IPS DF 6.9 (cell line): ENCODE measurements at places on chromosomes 4 and X.

DNA sequence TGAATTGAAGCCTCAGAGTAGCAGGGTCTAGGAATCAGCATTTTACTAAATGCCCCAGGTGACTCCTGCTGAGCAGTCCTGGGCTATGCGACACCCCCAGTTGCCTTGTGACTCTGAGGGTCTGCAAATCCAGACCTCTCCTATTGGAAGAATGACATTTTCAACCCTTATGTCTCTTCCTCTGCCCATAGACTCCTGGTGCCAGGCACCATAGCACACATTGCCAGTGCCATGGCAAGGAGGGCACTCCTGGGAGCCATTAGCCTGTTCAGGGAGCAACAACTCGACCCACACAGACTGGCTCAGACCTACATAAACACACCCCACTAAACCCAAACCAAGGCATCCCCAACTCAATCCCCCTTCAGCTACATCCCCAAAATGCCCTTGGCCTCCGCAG is 3.7 kb upstream of the JAKMIP1 start:
- DNase-seq: no peak

DNA sequence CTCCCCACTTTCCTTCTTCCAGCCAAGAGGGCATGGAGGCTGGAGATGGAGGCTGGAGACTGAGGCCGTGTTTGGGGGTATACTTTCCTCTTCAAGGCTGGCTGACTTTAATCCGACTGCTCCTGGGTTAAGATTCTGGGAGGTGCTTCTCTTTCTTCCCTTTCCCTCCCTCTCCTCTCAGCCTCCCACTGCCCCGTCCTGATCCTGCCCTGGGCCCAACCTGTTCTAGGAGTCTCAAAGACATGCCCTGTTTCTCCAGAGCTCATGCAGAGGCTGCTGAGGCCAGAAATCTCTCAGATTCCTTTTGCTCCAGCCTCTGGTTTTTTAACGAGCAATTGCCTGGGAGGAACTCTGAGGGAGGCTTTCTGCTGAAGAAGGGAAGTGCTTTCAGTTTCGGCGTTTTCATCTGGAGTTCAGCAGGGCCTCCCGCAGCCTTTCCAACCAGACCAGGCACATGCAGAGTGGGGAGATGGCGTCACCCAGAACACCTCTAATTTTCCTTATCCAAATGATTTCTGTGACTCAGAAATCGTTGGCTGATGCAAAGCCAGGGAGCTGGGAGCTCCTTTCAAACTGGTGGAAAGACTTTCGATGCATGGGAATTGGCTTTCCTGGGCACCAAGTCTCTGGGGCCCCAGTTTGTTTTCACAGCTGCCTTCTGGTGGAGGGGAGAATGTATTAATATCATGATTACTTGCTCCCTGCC is 34.5 kb upstream of the FAM9C start:
- DNase-seq: no peak

DNA sequence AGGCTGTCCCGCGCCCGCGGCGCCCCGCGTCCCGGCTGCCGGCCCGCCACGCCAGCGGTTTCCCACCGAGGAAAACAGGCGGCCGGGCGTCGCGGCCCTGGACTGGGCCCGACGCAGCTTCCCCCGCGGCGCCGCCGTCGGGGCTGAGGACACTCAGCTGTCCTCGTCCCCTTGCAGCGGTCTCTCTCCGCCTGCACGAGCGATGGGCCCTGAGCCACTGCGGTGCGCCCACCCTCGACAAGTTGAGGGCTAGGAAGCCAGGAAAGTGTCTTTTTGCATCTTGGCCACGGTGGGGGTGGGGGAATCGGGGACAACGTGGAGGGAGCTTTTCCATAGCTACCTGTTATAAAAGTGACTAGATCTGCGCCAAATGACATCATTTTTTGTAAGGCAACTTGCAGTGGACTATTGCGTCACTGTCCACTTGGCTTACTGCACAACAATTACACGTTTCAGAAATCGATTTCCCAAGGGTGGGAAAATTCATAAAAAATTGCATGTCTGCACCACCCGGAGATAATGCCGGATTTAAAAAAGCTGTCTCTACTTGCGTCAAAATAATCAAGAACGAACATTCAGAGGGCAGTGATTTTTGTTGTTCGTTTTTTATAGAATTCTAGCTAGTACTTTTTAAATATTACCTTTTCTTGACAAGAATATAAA is 1.1 kb downstream of the KLHL15 start:
- DNase-seq: no peak

- DNase-seq: no peak
Measured at GRCh38 chr4:107153228-107153627, 117.1 kb upstream of the DKK2 start.

- DNase-seq: no peak
Measured at GRCh38 chr4:53480909-53481308, 103.5 kb downstream of the FIP1L1 start.

DNA sequence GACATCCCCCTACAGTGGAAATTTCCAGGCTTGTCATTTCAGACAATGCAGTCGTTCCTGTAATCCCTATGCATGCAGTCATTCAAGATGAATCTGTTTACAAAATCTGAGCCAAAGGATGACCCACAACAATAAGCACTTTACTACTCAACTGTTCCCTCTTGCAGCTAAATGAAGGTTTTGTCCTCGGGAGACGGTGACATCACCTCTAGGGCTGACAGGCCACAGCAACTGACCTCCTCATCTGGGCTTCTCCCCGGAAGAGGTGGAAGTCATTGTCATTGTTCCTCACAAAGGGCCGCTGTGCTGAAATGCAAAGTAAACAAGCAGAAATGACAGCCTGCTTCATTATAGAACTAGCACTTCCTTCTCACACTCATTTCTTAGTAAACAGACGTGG is 29.2 kb downstream of the CLRN2 start:
- no peak for DNase-seq

- no peak for DNase-seq
Measured at GRCh38 chr4:6322761-6323566, 53.3 kb downstream of the WFS1 start.

- no peak for DNase-seq
Measured at GRCh38 chr4:181331214-181331613, 912.0 kb upstream of the TENM3 start.

DNA sequence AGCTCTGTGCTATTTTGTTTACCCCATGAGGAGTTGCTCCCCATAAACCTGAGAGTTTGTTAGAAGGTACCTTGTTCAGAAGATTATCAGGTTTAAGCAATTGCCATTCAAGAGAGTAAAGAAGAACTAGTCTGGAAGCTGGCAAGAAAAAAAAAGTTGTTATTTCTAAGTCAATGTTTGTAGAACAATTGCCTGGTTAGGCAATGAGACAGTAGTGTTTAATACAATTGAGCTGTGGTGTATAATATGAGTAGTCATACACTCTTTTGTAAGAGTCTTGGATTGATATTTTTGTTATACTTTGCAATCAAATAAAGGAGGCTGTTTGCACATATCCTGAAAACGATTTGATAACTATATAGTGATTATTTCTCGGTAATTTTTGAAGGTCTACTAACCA is 44.7 kb downstream of the GALNT7 start:
- no peak for DNase-seq

DNA sequence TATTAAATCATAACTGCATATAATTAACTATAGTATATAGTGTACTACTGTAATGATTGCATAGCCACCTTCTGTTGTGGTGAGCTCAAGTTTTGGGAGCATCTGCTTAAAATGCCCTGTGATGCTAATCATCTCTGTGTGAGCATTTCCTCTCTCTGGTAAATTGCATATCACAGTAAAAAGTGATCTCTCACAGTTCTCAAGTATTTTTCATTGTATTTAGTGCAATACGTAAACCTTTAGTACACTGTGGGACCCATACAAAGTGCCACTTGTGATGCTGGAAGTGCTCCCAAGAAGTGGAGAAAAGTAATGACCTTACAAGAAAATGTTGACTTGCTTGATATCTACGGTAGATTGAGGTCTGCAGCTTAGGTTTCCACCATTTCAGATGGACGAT is 82.0 kb downstream of the WWC2 start:
- no peak for DNase-seq

DNA sequence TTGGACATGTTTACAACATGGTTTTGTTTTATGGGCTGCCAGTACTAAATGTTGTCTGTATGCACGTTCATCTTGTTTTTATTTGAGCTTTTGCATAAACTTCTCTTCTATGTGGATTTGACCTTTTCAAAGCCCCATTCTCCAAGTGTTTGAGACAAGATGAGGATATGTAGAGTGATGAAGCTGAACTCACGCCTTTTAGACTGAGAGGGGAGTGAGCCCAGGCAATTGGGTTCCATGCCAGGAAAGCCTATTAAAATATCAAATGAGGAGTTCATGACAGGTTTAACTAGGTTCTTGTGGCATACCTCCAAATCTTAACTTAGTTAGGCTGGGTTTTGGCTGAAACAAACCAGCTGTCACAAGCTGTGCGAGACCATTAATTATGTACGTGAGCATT is 170.4 kb upstream of the LDB2 start:
- DNase-seq: no peak

DNA sequence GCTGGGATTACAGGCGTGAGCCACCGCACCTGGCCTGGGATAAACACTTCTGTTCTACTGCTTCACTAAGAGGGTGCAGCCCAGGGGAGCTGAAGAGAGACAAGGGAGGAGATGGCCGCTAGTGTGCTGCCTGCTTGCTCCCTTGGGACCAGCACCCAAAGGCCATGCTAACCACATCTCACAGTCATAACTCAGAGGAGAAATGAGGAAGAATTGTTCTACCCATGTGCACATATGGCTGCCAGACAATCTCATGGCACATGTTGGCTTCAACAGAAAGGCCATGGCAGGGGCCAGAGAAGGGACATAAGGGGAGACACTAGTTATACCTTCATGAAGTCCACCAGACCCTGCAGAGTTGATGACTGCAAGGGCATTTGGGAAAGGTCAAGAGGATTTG is 22.4 kb downstream of the CLDN22 start:
- DNase-seq: no peak

- DNase-seq: no peak
Measured at GRCh38 chrX:136067966-136068365, 79.4 kb upstream of the FHL1 start.

DNA sequence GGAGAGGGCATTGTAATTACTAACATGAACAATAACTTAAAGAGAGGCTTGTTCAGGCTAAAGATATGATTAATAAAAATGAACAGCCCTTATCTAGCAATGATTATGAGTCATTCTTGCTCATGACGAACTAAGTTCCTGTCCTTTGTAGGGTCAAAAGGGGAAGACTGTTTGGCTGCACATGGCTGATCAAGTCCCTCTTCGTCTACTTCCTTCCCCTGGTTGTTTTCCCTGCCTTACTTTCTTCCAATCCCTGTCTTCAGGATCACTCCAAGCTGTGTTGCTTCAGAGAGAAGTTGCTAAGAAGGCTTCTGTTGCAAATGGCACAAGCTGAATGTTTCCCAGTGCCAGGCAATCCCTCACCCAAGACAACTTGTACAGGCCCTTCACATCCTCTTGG is 115.0 kb upstream of the HS3ST1 start:
- DNase-seq: no peak

GRCh38 chr4:10104211-10104990 is 12.2 kb downstream of the WDR1 start:
- DNase-seq: no peak
